ENCODE measurements at places on chromosomes 4 and X.

- DNase-seq = no peak
These were observed 16.7 kb downstream of the GPRIN3 start for GRCh38 chr4:89290727-89291516.

DNA sequence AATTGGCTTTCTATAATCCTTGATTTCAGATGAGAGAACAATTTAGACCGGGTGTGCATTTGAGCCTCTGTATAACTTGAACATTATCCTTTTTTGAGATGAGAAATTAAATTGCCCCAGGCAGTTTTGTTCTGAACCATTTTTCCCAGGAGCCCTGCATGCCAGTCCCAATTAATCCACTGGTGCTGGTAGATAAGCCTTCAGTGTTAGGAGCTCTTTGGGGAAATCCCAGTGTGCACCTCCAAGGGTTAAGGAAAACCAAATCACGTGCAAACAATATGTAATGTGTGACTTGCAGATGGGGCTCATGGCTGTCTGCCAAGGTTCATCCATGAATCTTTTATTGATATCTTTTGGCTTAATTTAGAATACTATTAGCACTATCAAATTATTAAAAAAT is 43.2 kb downstream of the KIT start:
- no peak for DNase-seq

GRCh38 chr4:14800977-14801376 is 201.3 kb upstream of the CPEB2 start:
- DNase-seq = no peak

- no peak for DNase-seq
These were observed 138.6 kb upstream of the NAP1L5 start for GRCh38 chr4:88836216-88836615.

GRCh38 chr4:10078481-10079233 is 37.9 kb downstream of the WDR1 start:
- DNase-seq = no peak

- no peak for DNase-seq
These were observed 194.2 kb upstream of the C1QTNF7 start for GRCh38 chr4:15233626-15234025.

DNA sequence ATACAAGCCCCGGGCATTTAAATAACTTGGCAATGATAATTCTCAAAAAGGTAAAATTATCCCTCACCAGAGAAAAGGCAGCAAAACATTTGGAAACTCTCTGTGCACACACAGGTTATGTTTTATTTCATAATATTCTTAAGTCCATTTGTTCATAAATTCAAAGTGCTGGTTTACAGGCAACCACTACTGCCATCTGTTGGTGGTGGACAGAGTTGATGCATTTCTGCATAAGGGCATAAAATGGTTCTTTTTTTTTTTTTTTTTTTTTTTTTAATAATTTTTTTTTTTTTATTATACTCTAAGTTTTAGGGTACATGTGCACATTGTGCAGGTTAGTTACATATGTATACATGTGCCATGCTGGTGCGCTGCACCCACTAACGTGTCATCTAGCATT is 31.5 kb upstream of the IL21 start:
- peak; percentile 28 for DNase-seq

- no peak for DNase-seq
These were observed 75.9 kb upstream of the AFAP1 start for GRCh38 chr4:8015512-8015911.

DNA sequence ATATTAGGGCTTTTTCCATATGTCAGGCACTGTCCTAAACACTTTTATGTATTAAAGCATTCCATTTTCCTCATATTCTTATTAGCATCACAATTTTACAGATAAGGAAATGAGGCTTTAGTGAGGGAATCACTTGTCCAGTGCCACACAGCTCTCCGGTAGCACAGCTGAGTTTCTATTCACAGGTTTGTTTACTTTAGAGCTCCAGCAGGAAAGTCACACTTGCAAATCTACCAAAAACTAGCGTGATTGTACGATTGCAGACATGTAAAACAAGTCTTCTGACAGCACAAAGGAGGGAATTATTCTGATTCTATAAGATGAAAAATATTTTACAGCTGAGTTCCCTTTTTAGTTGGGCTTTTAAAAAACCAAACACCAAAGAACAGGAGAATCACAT is 472.1 kb downstream of the TMA16 start:
- DNase-seq = no peak

DNA sequence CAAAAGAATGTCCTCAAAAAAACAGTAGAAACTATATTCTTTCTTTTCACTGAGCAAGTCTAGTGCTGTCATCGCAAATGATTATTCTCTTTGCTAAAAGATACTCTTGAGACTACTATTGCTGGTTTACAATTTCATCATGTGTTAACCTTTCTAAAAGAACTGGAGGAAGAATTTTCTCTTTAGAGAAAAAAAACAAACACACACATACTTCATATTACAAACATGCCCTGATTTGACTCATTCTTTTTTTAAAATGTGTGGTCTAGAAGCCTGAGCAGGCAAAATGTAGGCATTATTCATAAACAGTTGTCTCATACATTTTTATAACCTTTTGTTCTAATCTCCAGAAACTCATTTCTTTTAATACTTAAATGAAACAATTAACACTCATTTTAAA is 60.6 kb upstream of the FAT4 start:
- DNase-seq = no peak
